Esophagus mucosa (tissue), 1 donor: ENCODE measurements at places on chromosomes 5 and 9. TPM values are rescaled to one million over a fixed set of nuclear protein-coding genes. Genes with fewer than 3 reads are reported as not detected.

DNA sequence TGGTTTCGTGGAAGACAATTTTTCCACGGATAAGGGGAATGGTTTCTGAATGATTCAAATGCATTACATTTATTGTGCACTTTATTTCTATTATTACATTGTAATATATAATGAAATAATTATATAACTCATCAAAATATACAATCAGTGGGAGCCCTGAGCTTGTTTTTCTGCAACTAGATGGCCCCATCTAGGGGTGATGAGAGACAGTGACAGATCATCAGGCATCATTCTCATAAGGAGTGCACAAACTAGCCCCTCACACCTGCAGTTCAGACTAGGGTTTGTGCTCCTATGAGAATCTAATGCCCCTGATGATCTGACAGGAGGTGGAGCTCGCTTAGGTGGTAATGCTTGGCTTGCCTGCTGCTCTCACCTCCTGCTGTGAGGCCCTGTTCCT, 6.4 kb downstream of the ISCA1 start:
- no peak for ATAC-seq

GRCh38 chr9:107546859-107547258, 57.3 kb upstream of the KLF4 start:
- ATAC-seq, result no peak

GRCh38 chr5:139358064-139358463, 16.4 kb downstream of the PAIP2 start:
- ATAC-seq, result peak; percentile 81

DNA sequence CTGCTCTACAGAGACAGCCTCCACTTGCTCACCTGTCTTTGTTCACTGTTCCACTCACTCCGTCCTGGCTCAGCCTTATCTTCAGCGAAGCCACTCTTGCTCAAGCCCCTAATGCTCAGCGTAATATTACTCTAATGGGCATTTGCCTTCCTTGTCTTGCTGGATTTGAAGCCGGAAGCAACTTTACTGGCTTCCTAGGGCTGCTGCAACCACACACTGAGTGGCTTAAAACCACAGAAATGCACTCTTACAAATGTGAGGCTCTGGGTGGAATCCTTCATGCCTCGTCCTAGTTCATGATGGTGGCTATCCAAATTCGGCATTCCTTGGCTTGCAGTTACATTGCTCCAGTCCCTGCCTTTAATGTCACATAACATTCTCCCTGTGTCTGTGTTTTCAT, 85.5 kb upstream of the MARCHF11 start:
- ATAC-seq, result no peak

- ATAC-seq, result no peak
These were observed 5.9 kb downstream of the IGFBPL1 start for GRCh38 chr9:38418366-38418765.

PCDHB12 gene
- 0.72 TPM for total RNA-seq

AIF1L gene
- 63.3 TPM for total RNA-seq
